ENCODE measurements at places on chromosomes 16 and 17. TPM values are rescaled to one million over a fixed set of nuclear protein-coding genes. Genes with fewer than 3 reads are reported as not detected.

GRCh38 chr16:56423584-56424403 is 1.6 kb downstream of the AMFR start:
- no peaks in the 10 kb centered on the region for H3K36me3 ChIP-seq
- peaks cover 16% of the 10 kb centered on the region for H3K4me1 ChIP-seq
- peak overlapping the region; percentile 0 for H3K27ac ChIP-seq
- peak overlapping the region; percentile 50 for H3K4me3 ChIP-seq

DNA sequence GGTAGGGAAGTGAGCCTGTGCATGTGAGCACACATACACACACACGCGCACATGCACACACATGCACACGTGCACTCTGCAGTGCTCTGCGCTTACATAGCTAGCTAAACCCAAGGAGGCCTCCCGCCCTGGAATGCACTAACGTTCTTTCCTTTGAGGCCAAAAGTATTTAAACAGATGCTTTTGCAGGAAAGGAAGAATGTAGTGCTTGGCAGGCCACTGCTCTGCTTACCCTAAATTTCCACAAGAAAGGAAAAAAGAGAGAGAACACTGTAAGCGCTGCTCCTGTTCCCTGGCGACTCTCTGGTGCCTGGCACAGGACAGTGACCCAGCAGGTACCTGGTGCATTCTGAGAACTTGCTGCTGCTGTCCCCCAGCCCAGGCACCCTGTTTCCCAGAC is 31.3 kb upstream of the MRPS23 start:
- H3K27ac ChIP-seq, result no peak overlapping the region
- H3K4me3 ChIP-seq, result no peak overlapping the region
- H3K4me1 ChIP-seq, result no peaks in the 10 kb centered on the region
- no peaks in the 10 kb centered on the region for H3K36me3 ChIP-seq
- DNase-seq, result no peak

DNA sequence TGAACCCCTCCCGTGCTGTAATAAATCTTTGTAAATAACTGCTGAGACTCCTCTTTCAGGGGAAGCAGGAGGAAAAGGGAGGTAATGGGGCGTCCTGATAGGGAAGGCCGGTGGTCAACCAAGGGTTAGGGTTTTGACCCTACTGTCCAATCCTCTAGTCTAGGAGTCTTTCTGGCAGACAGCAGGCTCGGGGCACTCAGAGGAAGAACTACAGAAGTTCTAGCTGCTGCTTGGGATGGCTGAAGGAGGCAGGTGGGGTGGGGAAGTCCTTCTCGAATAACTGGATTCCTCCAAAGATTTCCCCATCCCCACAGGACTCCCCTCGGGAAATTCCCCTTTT is 387 bp upstream of the STARD3 start:
- H3K4me3 ChIP-seq, result peak overlapping the region; percentile 86
- no peak for DNase-seq
- no peaks in the 10 kb centered on the region for H3K36me3 ChIP-seq
- peaks cover 54% of the 10 kb centered on the region for H3K4me1 ChIP-seq

DHRS7C gene
- not detected for total RNA-seq

GRCh38 chr16:27816561-27816960 is 247.0 kb downstream of the GSG1L start:
- H3K4me3 ChIP-seq, result no peak overlapping the region
- H3K27me3 ChIP-seq, result no peaks in the 10 kb centered on the region
- no peaks in the 10 kb centered on the region for H3K36me3 ChIP-seq

ABCC11 gene
- 0.20 TPM for total RNA-seq

GRCh38 chr17:37373530-37374159 is 2.1 kb upstream of the C17orf78 start:
- H3K4me3 ChIP-seq, result no peak overlapping the region
- no peak overlapping the region for H3K27ac ChIP-seq
- peak; percentile 84 for DNase-seq
- no peaks in the 10 kb centered on the region for H3K4me1 ChIP-seq

DNA sequence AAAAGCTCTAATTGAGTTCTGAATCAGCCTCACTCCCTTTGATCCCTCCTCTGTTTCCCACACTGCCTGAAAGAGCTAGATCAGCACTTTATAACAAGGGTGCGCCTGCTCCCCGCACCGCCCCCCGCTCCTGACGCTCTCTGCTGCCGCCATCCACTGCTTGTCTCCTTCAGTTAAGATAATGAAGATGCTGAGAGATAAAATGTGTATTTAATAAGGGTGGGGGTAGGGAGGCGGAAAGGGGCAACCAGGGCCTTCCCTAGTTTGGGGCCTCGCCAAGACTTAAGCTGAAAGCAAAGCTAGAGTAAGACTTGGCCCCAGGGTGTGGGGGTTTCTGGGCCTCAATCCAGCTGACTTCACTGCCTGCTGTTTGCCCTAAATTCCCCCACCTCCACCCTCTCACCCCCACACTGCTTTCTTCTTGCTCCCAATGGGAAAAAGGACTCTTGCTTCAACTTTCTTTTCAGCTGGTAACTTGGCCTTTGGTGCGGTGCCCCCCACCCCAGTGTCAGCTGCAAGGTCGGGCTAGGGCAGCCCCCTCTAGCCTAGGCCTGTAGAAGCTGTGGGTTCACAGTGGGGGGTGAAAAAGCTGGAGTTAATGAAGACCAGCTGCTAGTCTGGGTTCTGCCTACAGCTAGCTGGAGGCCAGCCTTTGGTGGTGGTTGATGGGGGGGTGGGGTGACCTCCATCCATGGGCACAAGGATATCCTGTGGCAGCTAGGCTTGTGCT is 1.8 kb upstream of the RARA start:
- H3K27ac ChIP-seq, result peak overlapping the region; percentile 24
- H3K4me1 ChIP-seq, result peaks cover 54% of the 10 kb centered on the region
- no peak overlapping the region for H3K4me3 ChIP-seq
- H3K36me3 ChIP-seq, result no peaks in the 10 kb centered on the region
- peak; percentile 48 for DNase-seq

ST6GALNAC2 gene
- not detected for total RNA-seq

DNA sequence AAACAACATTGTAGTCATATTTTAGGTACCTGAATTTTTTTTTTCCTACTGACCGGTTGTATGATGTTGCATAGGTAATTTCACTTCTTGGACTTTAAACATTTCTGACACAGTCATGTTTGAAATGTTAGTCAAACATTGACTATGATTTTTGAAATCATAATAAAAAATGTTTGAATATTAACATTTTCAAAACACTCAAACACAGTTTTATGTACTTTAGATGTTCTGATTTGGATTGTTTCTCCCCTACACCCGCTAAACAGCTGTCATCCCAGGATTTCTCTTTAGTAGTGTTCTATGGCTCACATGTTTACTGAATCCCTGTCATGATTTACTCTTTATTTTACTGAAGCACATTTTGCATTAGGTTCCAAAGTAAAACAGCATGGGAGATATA is 102.9 kb upstream of the NPEPPS start:
- no peaks in the 10 kb centered on the region for H3K4me1 ChIP-seq
- DNase-seq, result no peak
- H3K27ac ChIP-seq, result no peak overlapping the region

GRCh38 chr16:50933262-50933661 is 191.4 kb downstream of the CYLD start:
- no peaks in the 10 kb centered on the region for H3K27me3 ChIP-seq
- no peaks in the 10 kb centered on the region for H3K4me1 ChIP-seq
- no peak overlapping the region for H3K27ac ChIP-seq
- H3K4me3 ChIP-seq, result no peak overlapping the region
- no peak for DNase-seq

VPS9D1 gene
- total RNA-seq, result 31.7 TPM

SPATA32 gene
- total RNA-seq, result 0.43 TPM

GRCh38 chr16:88354229-88355092 is 28.3 kb upstream of the ZNF469 start:
- no peaks in the 10 kb centered on the region for H3K4me1 ChIP-seq
- no peak for DNase-seq
- no peaks in the 10 kb centered on the region for H3K27me3 ChIP-seq
- H3K27ac ChIP-seq, result no peak overlapping the region
- H3K36me3 ChIP-seq, result no peaks in the 10 kb centered on the region

GRCh38 chr17:68094481-68095078 is 59.0 kb downstream of the KPNA2 start:
- H3K4me3 ChIP-seq, result no peak overlapping the region
- no peak overlapping the region for H3K27ac ChIP-seq
- no peaks in the 10 kb centered on the region for H3K36me3 ChIP-seq
- peaks cover 6% of the 10 kb centered on the region for H3K4me1 ChIP-seq
- H3K27me3 ChIP-seq, result no peaks in the 10 kb centered on the region

GRCh38 chr16:554640-555365 is 5.4 kb upstream of the PRR35 start:
- no peak for DNase-seq
- H3K4me3 ChIP-seq, result no peak overlapping the region
- H3K4me1 ChIP-seq, result no peaks in the 10 kb centered on the region
- no peak overlapping the region for H3K27ac ChIP-seq
- peaks cover 5% of the 10 kb centered on the region for H3K27me3 ChIP-seq

FAM83G gene
- 4.3 TPM for total RNA-seq

- H3K36me3 ChIP-seq, result no peaks in the 10 kb centered on the region
- no peak overlapping the region for H3K4me3 ChIP-seq
- H3K27ac ChIP-seq, result no peak overlapping the region
Measured at GRCh38 chr17:4407216-4407615, 26.5 kb upstream of the SPNS3 start.

GJC1 gene
- total RNA-seq, result not detected

DNA sequence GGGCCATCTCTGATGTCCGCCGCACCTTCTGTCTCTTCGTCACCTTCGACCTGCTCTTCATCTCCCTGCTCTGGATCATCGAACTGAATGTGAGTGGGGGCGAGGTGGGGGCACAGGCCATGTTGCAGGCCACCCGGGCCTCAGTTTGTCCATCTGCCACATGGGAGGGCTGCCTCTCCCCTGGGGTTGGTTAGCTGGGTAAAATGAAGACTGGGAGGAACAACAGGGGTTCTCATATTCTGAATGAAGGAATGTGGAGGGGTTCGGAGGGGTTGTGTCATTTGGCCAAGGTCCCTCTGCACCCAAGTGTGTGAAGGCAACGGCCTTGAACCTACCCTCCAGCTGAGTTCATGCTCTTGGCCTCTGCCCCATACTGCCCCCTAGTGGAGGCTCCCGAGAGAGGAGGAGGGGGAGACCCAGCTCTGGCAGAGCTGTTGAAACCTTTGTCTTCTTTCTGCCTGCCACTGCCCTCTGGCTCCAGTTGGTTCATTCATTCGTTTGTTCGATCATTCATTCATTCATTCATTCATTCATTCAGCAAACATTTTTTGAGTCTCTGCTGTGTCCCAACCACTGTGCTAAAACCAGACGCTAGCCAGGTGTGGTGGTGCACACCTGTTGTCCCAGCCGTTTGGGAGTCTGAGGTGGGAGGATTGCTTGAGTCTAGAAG is 11.4 kb upstream of the TCAP start:
- peak; percentile 77 for DNase-seq
- no peaks in the 10 kb centered on the region for H3K27me3 ChIP-seq
- H3K4me3 ChIP-seq, result no peak overlapping the region
- peaks cover 6% of the 10 kb centered on the region for H3K4me1 ChIP-seq
- no peak overlapping the region for H3K27ac ChIP-seq

GRCh38 chr16:85058909-85059308 is 31.3 kb downstream of the KIAA0513 start:
- no peak overlapping the region for H3K4me3 ChIP-seq
- H3K4me1 ChIP-seq, result peaks cover 59% of the 10 kb centered on the region
- no peaks in the 10 kb centered on the region for H3K27me3 ChIP-seq
- no peak for DNase-seq
- H3K36me3 ChIP-seq, result no peaks in the 10 kb centered on the region

QRICH2 gene
- total RNA-seq, result 3.1 TPM

CNTNAP4 gene
- total RNA-seq, result not detected

AGRP gene
- 0.50 TPM for total RNA-seq

ITGB3 gene
- total RNA-seq, result 30.6 TPM

CIITA gene
- total RNA-seq, result 17.7 TPM

DNA sequence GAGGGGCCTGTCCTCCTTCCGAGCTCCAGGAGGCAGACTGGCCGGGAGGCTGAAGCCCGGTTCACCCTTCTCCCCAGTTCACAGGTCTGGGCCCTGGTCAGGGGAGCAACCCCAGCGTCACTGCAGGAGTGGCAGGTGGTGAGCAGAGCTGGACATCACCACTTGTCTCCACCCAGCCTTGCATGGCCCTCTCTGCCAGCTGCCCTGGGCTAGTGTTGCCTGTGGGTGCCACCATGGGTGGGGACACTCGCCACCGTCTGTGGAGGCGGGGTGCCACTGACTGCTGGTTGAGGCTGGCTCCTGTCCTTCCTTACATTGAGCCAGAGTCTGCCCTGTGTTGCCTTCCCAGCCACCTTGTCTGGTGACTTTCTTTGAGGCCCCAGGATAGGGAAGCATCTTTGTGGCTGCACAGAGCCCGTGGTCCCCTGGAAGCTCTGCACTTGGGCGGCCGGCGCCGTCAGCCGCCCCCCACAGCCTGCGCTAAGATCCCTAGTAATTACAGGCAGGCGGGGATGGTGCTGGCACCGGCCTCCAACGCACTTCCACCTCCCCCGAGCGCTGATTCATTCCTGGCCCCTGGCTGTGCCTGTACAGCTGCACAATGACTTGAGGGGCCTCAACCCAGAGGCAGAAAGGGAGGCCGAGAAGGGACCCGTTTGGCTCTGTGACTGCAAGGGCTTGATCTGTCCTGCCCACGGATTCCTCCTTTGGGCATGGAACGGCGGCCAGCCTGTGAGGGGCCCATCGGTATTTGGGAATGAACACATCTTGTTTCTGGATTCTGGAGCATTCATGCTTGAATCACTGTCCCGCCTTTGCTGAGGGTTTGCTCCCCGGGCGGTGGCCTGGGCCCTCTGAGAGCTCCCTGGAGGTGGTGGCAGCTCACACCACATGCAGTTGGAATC is 5.2 kb downstream of the BAIAP2 start:
- DNase-seq, result no peak
- no peaks in the 10 kb centered on the region for H3K36me3 ChIP-seq
- peaks cover 9% of the 10 kb centered on the region for H3K4me1 ChIP-seq

- no peak overlapping the region for H3K27ac ChIP-seq
- DNase-seq, result no peak
- H3K4me3 ChIP-seq, result no peak overlapping the region
Measured at GRCh38 chr16:57112403-57113041, 20.1 kb downstream of the CPNE2 start.

DNA sequence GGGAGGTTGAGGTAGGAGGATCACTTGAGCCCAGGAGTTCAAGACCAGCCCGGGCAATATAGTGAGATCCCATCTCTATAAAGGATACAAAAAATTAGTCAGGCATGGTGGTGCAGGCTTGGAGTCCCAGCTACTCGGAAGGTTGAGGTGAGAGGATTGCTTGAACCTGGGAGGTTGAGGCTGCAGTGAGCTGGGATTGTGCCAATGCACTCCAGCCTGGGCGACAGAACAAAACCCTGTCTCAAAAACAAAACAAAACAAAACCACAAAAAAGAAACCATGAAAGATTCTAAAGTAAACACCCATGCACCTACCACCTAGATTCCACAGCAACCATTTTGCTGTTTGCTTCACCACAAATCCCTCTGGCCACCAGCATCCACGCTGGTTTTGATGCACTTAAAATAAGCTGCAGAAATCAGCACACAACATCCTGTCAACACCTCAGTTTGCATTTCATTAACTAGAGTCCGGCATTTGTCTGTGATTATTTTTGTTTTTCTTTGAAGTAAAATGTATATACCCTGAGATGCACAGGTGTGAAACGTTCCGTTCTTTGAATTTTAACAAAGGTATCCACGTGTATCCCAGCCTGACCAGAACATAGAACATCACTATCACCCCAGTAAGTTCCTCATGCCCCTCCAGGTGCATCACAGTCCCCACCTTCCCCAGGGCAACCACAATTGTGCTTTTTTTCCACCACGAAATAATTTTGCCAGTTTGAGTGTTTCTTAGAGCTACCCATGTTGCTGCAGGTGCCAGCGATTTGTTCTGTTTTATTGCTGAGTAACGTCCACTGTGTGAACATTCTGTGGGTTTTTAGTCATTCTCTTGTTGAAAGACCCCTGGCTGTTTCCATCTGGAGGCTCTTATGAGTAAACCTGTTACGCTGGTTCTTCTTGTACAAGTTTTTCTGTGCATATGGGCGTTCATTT is 191.5 kb downstream of the SEC14L1 start:
- H3K27ac ChIP-seq, result peak overlapping the region; percentile 68
- peak; percentile 17 for DNase-seq
- peak overlapping the region; percentile 26 for H3K4me3 ChIP-seq
- H3K36me3 ChIP-seq, result no peaks in the 10 kb centered on the region
- peaks cover 51% of the 10 kb centered on the region for H3K4me1 ChIP-seq

Data from natural killer cell (primary cell).